CD4-positive, alpha-beta T cell treated with Interleukin-10 for 1 hour (primary cell): ENCODE measurements at places on chromosomes 1 and 21.

DNA sequence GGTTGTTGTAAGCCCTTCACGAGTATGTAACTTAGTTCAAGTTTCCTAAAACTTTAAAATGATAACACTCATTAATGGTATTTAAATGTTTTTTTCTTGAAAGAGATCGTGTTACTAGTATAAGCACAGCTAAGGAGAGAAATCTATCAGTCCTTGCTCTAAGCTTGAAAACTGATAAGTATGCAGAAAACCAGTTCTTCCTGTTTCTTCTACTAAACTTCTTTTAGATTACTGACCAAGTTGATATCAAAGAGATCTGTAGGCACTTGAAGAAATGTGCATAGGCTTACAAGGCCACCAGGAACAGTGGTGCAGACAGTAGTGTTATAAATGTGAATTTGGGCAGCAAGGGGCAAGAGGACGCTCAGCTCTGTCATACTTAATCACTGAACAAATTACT, 3.9 kb downstream of the EFCAB14 start:
- DNase-seq = no peak

GRCh38 chr1:229760478-229760996, 134.5 kb downstream of the URB2 start:
- no peak for DNase-seq

DNA sequence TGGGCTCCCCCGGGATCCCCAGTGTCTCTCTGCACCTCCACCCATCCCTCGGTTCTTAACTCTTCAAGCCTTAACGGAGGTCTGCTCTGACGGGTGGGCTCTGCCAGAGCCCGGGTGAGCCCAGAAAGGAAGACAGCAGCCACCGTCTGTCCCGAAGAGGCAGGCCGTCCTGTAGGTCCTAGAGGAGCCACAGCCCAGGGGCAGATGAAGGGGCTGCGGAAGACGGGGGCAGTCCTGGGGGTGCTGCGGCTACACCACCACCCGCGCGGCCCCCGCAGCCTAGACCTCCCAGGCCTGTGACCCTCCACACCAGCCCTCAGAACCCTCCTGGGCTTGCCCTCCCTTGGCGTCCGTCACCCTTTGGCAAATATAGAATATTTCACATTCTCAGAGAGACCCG, 71.0 kb downstream of the UMODL1 start:
- DNase-seq = no peak

- DNase-seq = no peak
Measured at GRCh38 chr1:21262293-21263051, 27.8 kb downstream of the ECE1 start.

- no peak for DNase-seq
Measured at GRCh38 chr1:207389728-207390464, 64.2 kb upstream of the CR2 start.

DNA sequence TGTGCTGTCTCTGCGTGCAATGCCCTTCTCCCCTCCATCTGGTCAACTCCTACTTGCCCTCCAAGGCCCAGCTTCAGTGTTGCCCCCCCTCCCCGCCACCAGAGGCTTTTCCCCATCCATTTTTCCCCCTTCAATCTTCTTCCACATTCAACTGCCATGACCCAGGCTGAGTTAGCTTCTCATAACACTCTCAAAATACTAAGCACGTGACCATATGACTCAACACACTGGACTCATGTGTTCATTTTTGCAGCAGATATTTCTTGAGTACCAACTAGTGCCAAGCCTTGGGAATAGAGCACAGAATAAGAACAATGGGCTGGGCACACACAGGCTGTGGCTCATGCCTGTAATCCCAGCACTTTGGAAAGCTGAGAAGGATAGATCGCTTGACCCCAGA, 132.1 kb downstream of the IGSF21 start:
- no peak for DNase-seq

DNA sequence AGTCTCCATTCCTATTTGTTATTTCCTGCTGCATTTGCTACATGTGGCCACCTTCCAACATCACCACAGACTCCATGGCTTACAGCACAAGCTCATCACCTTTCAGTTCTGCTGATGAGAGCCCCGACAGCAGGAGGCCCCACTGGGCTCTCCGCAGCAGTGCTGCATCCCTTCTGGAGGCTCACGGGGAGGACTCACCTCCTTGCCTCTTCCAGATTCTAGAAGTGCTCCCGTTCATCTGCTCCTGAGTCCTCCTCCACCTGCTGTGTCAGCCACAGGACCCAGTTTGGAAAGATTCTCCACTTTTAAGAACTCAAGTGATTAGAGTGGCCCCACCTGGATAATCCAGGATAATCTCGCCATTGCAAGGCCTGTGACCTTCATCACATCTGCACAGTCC, 167.6 kb downstream of the PCBP3 start:
- DNase-seq = no peak

DNA sequence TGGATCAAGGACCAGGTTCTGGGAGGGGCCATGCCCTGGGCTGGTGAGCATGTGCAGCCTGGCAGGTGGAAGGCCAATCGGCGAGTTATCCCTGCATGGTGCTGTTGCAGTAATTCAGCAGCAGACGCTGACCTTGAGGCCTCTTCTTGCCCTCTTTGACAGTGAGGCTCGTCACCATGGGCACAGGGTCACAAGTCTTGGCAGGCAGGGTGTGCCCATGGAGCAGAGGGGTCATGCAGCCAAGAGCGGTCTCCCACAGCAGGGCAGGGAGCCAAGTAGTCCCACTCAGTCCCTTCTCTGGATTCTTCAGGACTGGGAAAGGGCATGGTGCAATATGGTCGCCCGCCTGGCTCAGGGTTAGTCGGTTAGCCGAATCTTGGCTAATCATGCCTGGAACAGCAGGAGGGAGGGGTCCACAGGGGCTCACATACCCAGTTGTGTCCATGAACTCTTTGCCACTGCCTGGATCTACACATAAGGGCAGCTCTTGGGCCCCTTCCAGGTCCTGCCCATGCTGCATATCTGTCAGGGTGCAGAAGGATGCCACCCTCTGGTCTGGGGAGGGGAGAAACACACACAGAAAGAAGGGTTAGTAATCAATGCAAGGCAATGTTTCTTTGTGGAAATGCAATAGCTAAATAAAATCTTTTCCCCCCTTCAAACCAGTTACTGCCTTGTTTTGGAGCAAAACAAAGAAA, 226.8 kb downstream of the SIPA1L2 start:
- DNase-seq = no peak

GRCh38 chr1:64127297-64127696, 76.1 kb upstream of the UBE2U start:
- no peak for DNase-seq

GRCh38 chr1:55572878-55573734, 357.9 kb upstream of the USP24 start:
- DNase-seq = no peak

GRCh38 chr1:154784416-154784815, 85.7 kb downstream of the KCNN3 start:
- DNase-seq = no peak

GRCh38 chr1:184480736-184481135, 93.9 kb downstream of the C1orf21 start:
- DNase-seq = no peak

DNA sequence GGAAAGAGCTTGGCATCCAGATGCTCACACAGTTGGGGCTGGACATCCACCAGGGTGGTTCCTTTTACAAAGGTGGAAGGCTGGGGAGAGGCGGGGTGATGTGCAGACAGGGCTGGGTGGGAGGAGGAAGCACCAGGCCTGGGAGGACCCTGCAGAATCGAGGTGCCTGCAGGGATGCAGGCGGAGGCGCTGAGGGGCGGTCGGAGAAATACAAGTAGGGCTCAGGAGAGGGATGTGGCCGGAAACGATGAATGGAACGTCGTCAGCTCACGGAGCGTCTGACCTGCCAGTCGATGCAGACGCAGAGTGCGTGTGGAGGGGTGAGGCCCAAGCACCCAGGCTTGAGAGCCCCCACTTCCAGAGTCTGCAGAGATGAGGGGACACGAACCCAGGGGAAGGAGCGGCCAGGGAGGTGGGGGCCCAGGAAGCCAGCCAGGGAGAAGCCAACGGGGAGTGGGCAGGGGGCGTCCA, 63.4 kb downstream of the TRIM11 start:
- DNase-seq = no peak

DNA sequence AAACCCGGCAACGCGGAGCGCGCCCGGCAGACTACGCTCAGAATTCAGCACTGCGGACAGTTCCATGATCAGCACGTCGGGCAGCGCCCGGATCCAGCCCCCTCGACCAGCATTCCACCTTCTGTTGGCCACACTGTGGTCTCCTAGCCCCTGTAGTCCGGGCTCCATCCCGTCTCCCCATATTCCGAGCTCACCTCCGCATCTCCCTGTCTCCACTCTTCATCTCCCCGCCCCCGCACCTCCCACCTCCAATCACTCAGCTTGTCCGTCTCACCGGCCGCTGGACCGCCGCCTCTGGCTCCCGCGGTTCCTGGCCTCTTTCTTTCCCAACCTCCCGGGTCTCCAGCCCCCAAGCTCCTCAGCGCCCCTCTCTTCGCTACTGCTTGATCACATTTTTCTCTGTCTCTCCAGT, 500 bp downstream of the EPHA10 start:
- DNase-seq = peak; percentile 10

DNA sequence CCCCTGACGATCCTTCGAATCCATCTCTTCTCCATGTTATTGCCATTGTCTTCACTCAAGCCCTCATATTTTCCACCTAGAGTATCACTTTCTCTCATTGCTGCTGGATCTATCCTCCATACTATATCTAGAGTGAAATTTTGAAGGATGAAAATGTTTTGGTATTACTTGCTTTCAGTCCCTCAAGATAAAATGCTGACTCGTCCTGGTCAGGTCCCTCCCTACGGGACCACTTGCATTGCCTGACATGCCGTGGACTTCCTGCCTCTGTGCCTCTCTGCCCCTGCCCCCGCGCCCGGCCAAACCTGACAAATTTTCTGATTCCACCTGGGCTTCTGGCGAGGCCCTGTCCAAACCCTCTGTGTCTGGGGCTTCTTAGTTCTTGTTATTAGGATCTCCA, 23.6 kb downstream of the SPATA46 start:
- no peak for DNase-seq

DNA sequence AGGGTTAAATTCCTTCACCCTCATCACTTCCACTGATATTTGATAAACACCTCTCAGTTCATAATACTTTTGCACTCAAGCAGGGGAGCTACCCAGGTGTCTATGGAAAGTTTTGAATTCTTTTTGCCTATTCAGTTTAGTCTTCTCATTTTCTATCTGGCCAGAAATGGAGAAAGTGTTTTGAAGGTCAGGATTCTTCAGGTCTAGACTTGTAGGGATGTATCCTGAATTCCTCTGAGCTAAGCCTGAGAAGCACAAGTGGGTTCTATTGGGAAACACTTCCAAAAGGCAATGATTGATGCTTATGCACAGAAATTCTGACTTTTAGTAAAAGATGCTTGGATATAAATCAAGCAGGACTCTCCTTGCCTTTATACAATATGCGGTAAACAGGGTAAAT, 217.8 kb upstream of the HOOK1 start:
- DNase-seq = no peak

DNA sequence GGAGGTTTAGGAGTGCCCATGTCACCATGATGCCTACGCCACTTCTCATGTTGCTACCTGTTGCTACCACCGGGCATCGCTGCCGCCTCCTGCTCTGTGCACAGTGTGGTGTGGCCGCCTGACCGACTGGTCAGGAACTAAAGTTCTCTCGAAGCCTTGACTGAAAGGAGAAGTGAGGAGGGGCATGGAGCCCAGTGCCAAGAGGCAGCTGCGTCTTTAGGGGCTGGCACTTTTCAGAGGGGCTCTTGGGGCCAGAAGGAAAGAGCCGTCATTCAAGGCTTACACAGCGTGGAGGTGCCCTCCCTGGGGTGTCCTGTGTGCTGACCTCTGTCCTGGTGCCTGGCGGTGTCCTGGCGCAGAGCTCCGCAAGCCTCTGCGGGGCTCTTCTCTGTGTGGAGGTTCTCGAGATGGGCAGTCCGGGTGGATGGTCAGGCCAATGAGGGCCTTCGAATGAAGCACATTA, 57.2 kb downstream of the ADARB1 start:
- DNase-seq = no peak

GRCh38 chr1:82485591-82486369, 685.0 kb downstream of the ADGRL2 start:
- DNase-seq = no peak

- no peak for DNase-seq
Measured at GRCh38 chr21:42265231-42265812, 46.4 kb downstream of the ABCG1 start.

DNA sequence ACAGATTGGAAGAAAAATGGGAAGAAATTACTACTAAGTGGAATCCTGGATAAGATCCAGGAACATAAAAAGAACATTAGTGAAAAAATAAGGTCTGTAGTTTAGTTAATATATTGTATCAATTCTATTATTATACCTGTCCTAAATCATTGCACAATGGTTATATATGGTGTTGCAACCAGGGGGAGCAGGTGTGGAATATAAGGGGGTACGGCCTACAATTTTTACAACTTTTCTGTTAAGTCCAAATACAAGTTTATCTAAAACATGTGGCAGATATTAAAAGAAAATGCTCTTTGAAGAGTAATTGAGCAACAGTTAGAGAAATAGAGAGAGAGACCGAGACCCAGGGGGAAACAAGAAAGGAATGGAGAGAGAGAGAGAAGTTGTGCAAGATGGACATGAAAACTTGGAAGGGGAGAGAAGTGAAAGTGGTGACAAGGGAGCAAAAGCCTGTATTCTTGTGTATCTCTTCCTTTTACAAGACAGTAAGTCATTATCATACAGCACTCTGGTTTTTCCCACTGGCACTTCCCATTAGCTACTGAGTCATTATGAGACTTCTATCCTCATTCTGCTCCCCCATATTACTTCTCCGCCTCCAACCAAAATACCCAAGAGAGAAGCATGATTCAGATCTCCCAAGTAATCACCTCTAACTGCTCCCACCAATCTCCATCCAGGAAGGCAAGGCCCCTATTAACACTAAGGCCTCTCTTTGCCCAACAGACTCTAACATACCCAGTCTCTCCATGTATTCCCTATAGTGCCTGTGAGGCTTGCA, 22.3 kb upstream of the TRAF3IP3 start:
- DNase-seq = no peak

GRCh38 chr21:19759836-19760235, 1238.4 kb upstream of the NCAM2 start:
- no peak for DNase-seq

GRCh38 chr1:119286587-119287181, 81.9 kb upstream of the HAO2 start:
- peak; percentile 35 for DNase-seq
